Endothelial cell of umbilical vein (primary cell): ENCODE measurements at places on chromosomes 2 and 18. TPM values are rescaled to one million over a fixed set of nuclear protein-coding genes. Genes with fewer than 3 reads are reported as not detected.

Gene ANKRD30B
- polyA plus RNA-seq: not detected in 2 replicates

Gene MALL
- polyA plus RNA-seq: 26.3 and 31.5 TPM in 2 replicates

Gene KRTCAP3
- polyA plus RNA-seq: 2.1 and 2.2 TPM in 2 replicates

Gene SERPINB7
- polyA plus RNA-seq: not detected in 2 replicates

Gene TCF23
- not detected in 2 replicates for polyA plus RNA-seq

Gene WNT6
- not detected in 2 replicates for polyA plus RNA-seq

- no peak for DNase-seq
Observed at GRCh38 chr2:230267556-230267955, 42.0 kb downstream of the SP140 start.

DNA sequence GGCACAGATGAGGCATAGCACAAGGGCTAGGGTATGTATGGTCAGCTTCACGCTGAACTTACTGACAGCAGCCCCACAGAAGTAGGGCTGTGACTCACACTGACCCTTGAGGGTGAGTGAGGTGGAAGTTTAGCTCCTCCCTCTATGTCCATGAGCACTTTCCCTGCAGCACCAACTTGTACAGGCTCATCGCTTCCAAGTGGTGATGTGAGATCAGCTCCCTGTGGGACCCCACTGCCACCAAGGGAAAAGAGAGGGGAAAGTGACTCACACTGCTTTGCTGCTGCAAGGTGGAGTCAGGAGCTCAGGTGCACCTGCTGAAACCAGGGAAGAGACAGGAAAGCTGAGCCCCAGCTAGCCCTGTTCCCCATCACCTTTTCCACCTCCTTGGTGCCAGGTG, 91.5 kb downstream of the TEX51 start:
- DNase-seq: no peak

GRCh38 chr18:48949050-48949605, 1.6 kb downstream of the SMAD7 start:
- peak; percentile 21 for DNase-seq

- DNase-seq: no peak
Observed at GRCh38 chr18:79919089-79919488, 32.4 kb downstream of the SLC66A2 start.

DNA sequence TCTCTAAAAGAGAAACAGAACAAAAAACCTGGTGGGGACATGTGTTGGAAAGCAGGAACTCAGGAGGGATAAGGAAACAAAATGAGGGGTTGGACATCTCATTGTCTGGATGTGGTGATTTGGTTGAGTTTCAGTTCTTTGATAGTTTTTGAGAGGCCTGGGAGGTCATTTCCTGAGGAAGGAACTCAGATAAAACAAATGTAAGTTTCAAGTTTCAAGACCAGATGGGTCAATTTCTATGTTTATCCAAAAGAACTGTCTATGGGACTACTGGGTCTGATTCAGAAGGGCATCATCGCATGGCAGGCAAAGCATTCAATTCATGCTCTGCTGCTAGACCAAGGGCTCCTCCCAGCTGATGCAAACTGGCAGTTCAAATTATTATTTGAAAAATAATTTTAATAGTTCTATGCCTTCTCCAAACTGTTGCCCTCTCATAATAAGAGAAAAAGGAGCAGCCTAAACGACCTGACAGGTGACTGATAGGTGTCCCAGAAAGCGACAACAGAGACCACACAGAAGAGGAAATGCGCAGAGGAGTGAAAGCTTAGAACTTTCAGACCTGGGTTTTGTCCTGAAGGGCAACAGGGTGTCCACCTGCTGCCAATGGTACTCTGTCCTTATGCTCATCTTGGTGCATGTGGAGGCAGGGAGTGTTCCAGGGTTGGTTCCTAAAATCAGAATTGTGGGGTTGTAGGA, 39.3 kb upstream of the SH3RF3 start:
- DNase-seq: peak; percentile 55

DNA sequence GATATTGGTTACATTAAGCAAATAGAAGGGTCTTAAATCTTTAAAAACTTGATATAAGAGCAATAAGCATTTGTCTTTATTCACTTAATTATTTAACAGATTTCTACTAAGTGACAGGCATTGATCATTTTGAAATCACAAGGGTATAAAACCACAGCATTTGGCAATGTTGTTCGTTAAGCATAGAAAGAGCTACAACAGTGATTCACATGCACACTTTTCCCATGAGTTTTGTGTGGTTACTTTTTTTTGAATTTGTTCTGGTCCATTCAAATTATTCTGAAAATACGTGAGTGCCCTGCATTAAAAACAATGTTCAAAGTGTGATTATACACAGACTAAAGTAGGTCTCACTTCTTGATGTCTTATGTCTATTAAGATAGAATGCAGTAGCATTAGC, 52.2 kb downstream of the LYPD6B start:
- DNase-seq: no peak

- DNase-seq: no peak
Observed at GRCh38 chr18:770583-770961, 41.5 kb downstream of the YES1 start.

DNA sequence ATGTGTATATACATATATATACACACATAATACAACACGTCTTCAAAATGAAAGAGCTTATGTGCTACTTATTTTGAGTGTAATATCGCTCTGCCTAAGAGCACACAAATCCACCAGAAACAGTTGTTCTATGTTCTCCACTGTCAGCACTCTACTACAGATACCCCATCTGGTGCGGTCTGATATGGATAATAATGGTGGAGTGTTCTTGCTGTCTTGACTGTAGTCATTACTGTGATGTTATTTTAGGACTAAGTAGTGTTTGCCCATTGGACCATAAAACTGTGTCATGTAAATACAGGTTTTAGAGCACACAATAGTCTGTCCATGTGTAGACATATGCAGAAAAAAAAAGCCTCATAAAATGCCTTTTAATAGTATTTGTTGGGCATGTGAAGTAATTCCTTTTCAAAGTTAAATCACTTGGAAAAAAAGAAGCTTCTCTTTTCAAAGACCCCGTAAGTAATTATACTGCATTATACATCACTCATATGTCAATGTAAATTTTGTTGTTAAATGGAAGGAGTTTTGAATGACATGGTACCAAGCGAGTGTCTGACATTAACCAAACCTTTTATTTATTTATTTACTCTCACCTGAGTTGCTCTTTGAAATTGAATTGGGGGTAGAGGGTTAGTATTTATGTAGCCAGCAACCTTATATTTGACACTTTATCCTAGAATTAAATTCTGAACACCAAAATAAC, 1249.2 kb upstream of the ZEB2 start:
- DNase-seq: no peak

GRCh38 chr2:179275253-179276012, 10.8 kb upstream of the SESTD1 start:
- DNase-seq: no peak
